ENCODE measurements at places on chromosomes 11 and 22.
A peak's percentile ranks its signal among the peaks of the same experiment; 100 is the strongest.

DNA sequence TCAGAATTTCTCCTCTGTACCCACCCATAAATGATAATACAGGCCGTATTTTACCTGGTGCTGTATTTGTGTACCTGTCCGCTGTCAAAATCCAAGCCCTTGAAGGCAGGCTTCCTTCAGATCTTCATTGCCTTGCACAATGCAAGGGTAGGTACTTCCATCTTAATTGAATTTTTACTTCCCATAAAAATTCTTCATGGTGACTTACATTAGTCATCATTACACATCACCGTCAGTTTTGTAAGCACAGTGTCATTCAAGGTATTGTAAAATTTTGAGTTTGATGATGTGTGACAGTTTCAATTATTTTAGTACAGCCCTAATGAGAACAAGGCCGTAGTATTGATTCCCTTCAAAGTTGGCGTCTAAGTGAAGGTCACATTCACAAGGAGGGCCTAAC is 770 bp upstream of the TSG101 start:
- no peak for DNase-seq

DNA sequence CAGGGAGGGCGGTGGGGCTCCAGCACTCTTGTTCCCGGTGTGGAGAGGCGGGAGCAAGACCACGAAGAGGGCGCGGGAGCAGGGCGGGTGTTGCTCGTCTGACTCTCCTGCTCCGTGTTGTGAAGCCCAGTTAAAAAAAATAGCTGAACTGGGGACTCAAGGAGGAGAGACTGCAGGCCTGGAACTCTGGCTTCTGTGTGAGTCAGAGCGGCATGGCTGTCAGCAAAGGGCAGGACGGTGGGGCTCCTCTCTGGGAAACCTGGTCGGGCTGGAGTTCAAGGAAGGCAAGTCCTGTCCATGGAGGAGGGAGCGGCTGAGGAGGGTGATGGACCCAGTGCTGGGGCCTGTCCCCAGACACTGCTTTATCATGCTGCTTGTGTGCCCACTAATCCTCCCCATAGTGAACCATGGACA is 152.3 kb downstream of the FEZ1 start:
- DNase-seq, result no peak

DNA sequence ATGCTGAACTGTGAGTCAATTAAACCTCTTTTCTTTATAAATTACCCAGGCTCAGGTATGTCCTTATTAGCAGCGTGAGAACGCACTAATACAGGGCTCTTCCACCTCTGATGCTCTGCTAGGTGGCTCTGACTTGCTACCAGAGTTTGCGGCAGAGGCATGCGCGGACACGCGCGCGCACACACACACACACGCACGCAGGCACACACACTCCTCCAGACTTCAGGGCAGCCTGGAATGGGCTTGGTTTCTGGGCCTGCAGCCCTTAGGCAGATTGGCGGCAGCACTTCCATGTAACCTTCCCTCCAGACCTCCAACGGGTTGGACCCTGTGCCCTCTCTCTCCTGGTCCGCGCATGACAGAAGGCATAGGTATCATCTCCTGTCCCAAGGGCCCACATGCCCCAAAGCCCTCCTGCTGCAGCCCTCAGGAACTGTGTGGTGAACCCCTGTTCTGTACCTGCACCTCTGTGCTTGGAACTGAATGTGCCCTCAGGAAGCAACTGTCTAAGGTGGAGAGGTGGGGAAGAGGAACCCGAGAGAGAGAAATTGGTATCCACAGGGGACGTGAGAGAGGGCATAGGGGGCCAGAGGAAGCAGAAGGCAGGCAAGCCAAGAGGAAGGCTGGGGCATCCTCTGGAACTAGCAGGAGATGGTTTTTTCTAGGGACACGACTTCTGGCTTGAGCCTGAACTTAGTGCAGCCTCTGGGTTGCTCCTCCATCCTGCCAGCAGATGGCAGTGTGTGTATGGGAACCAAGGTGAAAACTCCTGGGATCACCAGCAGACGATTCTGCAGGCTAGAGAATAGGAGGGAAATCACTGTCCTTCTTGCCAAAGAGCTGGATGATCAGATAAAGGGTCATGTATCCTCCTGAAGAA is 23.4 kb upstream of the RIC3 start:
- peak; percentile 31 for DNase-seq

DNA sequence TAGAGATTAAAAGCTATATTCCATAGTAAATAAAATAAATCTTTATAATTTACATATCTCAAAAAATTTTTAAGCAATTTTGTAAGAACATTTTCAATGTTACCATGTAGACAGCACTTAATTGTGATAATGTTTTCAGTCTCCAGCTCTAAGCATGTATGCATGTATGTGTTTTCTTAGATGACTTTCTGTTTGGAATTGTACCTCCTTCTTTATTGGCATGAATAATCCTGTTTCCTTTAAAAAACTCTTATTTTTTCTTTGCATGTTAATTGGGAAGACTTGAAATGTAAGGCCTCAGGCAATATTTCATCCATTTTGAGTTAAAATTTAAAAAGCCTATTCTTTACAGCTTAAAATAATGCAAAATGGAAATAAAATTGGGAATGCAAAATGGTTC is 2.0 kb upstream of the OR2AG1 start:
- DNase-seq, result no peak

DNA sequence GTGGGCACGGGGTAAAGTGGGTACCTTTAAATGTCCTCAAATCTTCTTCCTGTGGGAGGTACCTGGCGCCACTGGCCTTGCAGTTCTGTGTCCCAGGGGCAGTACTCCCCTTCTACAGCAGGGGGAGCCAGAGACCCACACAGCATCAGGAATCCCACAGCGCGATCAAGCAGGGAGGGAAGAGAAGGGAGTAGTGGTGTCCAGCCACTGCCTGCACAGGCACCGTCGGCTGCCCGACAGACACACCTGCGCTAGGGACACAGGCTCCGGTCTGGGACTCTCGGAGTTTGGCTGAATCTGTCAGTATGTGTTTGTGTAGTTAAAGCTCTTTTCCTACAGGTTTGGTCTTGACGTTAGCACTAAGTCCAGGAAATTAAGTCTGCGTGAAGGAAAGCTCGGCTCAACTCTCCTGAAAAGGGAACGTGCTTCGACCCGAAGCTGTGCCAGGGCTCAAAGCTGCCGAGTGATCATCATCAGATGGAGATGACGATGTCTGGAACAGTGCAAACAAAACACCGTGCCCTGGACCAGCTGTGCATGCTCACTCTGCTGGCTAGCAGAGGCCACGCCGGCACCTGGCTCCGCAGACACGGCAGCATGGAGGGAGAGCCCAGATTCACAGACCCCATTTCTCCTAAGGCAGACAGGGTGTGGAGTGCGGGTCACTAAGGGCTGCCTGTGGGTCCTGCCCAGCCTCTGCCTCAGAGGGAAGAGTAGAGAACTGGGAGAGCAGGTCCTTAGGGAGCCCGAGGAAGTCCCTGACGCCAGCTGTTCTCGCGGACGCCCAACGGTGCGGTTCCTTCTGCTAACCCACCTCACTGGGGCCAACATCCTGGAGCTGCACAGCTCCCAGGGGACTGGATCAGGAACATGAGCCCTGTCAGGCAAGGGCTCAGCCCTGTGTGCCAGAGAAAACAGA is 56.0 kb upstream of the BID start:
- DNase-seq, result peak; percentile 51

DNA sequence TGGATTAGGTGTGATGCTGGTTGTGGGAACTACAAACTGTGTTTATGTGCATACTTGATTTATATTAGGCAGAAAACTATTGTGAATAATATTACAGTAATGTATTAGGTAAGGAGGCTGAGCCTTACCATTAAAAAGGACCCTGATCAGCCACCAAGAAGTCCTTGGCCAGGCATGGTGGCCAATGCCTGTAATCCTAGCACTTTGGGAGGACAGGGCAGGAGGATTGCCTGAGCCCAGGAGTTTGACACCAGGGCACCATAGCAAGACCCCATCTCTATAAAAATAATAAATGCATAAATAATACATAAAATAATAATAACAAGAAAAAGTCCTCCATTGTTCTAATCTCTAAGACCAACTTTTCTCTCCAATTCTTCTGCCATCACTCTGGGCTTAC is 3.2 kb upstream of the ZBED5 start:
- no peak for DNase-seq

Data from NCI-H524 treated with DMSO at 0.1 percent for 48 hours (cell line).